Suppressor macrophage treated with lipopolysaccharide for 4 hours (primary cell): ENCODE measurements at places on chromosomes 12 and 14.

GRCh38 chr14:98754343-98755020, 517.5 kb downstream of the BCL11B start:
- DNase-seq = peak; percentile 51

DNA sequence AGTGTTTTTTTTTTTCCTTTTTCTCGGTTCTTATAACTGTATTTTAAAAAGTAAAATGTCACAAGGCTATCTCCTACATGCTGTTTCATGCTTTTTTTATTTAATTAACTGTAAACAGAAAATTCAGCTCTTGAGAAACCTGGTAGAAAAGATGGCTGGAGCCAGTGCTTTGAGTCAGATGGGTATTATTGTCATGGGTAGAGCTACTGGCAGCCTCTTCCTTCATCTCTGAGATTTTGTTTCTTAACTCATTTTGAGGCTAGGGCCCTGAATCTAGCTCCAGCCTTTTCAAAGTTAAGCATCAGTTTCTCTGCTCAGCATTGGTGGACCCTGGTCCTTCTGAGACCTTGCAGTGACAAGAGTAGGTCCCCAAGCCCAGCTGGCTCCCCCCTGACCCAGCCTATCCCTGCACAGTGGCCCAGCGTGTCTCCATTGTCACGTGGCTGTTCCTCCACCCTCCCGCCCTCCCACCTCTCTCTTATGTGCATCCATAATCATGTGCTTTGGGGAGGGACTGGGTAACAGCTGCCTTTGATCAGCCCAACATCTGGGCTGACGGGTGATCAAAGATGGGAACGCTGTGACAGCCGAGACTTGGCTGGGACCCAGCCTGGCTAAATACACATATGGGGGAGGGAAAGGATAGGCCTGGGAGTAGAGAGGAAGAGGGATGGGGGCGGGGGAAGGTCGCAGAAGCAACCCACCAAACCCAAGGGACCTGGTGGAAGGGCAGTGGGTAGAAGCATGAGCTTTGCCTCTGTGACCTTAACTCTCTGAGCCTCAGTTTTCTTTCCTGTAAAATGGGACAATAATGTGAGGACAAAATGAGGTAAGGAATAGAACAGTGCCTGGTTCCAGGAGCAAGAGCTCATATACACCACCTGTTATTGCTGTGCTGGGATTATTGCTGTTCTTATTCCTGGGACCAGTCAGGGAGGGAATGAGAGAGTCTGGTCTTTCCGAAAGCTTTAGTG, 24.4 kb upstream of the RBM19 start:
- DNase-seq = no peak

GRCh38 chr12:47207829-47208248, 128.1 kb upstream of the AMIGO2 start:
- DNase-seq = no peak

GRCh38 chr12:128573907-128574306, 249.9 kb downstream of the SLC15A4 start:
- DNase-seq = no peak

DNA sequence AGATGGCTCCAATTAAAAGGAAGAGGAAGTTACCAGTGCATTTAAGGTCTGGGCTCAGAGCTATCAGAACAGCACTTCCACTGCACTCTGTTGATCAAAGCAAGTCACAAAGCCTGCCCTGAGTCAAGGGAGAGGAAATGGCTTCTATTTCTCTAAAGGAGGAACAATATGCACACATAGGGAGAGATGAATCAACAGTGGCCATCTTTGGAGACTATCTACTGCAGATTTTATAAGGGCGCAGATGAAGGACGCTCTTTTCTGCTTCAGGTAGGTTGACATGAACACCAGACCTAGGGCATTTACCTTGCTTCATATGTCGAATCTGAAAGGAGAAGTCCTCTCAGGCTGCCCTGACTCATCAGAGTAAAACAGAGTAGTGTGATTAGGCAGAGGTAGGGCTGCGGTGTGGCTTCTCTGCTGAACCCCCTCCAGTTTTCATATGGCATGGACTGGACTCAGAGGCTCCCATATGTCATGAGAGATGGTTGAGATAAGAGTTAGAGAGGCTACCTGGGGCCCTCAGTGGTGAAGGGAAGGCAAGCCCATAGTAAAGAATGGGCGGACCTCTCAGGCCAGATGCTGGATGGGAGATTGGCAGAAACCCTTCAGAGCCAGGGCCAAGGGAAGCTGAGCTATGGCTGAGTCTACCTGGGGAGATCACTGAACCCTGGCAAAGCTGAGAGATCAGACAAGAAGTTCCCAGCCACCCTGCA, 84.4 kb downstream of the ARF6 start:
- DNase-seq = peak; percentile 54

DNA sequence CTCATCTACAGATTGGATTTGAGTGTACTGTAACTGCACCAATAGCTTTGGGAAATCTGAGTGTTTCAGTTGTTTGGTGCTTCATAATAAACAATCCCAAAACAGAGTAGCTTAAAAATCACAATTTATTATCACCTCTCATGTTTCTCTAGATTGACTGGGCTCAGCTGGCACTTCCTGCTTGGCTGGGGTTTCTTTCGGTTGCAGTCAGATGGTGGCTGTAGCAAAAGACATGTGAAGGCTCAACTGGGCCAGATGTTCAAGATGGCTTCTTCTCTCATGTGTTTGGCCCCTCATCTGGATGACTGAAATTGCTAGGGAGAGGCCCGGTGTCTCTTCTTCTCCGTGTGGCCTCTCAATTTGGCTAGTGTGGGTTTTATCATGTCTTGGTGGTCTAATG, 12.1 kb upstream of the BMP4 start:
- DNase-seq = no peak

DNA sequence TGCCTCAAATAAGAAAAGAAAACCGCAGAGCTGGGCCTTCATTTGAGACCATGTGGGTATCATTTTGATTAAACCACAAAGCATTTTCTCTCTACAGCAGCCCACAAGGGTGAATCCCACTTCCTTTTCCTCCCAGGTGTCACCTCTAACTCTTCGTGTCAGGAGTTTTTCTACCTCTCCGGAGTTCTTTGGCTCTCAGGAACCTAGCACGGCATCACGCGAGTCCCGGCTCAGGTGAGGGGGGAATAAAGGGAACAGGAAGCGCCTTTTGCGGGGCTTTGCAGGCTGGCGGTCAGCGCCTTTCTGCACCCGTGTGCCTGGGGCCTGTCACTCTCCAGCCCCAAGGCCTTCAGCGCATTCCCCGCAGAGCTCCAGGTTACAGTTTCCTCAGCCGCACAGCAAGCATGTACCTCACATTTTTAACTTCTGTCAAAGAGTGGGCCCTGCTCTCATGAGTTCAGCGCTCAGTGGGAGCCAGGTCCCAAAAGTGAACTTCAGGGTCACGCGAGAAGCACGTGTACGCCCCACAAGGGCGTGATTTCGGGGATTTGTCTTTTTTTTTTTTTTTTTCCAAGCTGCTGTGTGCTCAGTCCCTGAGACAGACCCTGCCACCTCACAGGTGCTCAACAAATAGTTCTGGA, 740 bp upstream of the PRPF40B start:
- DNase-seq = peak; percentile 13

DNA sequence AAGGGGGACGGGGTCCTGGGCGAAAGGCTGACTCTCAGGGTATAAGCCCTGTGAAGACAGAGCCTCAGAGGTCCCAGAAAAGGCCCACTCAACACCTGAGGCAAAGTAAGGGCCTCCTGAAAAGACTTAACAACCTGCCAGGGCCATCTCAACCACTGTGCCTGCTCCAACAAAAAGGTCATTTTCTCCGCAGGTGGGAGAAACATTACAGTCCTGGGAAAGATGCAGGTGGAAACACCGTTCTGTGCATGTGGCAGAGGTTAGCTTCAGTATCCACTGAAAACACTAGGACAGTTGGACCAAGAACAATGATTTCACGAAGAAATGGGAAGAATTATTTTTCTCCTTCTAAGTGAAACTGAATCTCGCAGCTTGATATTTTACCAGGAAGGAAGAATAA, 50.9 kb downstream of the CCDC88C start:
- DNase-seq = no peak

DNA sequence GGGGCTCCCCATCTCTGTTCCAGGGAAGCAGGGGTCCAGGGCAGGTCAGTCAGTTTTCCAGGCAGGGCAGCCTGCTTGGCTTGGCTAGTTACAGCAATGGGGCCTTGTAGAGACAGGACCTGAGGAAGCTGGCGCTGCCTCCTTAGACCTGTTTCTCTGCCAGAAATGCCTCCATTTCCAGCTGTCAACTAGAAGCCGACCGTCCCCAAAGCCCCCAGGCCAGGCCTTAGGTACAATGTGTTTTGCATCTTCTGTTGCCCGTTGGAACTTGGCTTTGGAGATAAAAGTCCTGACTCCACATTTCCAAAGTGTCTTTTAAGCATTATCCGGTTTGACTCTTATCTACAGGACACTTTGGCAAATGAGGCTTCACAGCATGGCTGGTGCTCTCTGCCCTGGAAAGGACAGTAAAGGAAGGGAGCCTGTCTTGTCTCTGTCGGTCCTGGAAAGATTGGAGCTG, 42.6 kb downstream of the KRT80 start:
- no peak for DNase-seq

DNA sequence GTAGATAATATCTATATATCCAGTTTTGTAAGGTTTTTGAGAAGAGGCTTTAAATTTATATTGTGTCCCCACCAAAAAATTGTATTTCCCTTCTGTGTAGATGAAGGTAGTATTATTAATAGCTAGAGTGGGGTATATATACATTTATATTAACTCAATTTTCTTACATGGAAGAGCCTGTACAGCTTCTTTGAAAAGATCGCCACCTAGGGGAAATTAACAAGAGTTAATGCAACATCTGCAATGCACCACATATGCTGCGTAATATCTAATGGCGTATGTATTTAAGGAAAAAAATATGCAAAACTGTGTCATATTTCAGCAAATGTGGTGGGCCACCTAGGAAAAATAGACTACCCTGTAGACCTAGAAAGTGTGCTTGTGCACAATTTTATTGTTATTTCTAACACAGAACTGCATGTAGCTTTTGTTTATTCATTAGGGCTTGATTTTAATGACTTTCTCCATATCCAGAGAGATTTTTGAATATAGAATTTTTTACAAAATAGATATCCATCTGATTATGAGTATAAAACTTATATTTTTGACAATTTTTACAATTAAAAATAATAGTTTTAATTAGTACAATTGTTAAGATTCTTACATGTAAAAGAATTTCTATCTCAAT, 14.0 kb downstream of the CCER1 start:
- DNase-seq = peak; percentile 54

- no peak for DNase-seq
Measured at GRCh38 chr14:36955376-36955775, 217.0 kb downstream of the SLC25A21 start.

GRCh38 chr12:88145567-88146505, 3.7 kb downstream of the TMTC3 start:
- no peak for DNase-seq

- DNase-seq = peak; percentile 73
Measured at GRCh38 chr12:10171973-10172728, at the start of gene OLR1. Gene OLR1 (minus strand): TSS chr12:10172132. CDS start chr12:10172077, 55 bp downstream.

GRCh38 chr14:99004112-99004511, 267.9 kb downstream of the BCL11B start:
- no peak for DNase-seq

DNA sequence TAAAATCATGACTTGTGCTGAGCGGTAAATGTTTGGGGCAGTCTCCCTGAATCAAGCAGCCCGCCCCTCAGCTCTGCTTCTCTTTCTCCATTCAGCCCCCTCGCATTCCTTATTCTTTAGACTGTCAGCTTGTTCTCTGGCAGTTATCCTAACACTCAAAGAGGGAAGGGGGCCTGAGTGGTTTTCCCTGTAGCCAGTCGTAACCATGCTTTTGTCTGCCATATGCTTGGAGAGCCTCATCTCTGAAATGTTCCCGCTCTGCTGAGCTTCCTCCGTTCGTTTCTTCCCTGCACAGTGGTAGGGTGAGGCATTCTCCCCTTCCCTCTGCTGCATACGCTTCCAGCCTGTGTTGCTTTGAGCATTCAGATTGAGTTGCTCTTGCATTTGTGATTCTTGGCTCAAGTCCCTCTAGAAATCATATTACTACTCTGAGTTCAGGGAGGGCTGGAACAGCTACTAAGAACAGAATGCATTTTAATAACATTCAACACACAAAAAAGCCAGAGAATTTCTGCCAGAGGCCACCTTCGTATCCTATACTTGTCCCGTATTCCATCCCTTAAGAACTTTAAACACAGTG, 119.7 kb downstream of the FBXL14 start:
- no peak for DNase-seq

DNA sequence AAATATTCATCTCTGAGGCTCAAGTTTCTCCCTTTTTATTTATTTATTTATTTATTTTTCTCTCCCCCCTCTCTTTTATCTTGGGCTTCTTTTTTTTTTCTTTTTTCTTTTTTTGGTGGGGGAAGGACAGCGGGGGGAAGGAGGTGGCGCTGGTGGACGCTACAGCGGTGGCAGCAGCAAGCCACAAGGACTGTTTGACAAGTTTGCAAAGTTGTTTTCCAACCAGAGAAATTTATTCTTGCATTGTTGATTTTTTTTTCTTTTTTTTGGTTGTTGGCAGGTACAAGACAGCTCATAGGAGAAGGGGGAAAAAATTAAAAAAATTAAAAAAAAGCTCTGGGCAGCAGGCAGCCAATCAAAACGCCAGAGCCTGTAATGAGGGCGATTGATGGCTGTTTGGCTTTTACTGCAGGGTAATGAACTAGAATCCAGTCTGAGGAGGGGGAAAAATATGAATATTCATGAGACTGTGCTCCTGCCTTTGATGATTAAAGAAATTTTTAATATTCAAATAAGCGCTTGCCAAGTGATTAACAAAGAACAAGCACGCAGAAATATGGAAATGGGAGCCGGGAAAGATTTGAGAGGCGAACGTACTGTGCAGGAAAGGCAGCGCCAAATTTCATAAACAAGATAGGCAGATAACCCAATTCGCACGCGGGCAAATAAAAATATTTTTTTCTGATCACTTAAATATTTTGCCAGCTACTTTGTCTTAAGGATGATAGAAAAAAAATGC, 36.2 kb downstream of the BCL11B start:
- no peak for DNase-seq

DNA sequence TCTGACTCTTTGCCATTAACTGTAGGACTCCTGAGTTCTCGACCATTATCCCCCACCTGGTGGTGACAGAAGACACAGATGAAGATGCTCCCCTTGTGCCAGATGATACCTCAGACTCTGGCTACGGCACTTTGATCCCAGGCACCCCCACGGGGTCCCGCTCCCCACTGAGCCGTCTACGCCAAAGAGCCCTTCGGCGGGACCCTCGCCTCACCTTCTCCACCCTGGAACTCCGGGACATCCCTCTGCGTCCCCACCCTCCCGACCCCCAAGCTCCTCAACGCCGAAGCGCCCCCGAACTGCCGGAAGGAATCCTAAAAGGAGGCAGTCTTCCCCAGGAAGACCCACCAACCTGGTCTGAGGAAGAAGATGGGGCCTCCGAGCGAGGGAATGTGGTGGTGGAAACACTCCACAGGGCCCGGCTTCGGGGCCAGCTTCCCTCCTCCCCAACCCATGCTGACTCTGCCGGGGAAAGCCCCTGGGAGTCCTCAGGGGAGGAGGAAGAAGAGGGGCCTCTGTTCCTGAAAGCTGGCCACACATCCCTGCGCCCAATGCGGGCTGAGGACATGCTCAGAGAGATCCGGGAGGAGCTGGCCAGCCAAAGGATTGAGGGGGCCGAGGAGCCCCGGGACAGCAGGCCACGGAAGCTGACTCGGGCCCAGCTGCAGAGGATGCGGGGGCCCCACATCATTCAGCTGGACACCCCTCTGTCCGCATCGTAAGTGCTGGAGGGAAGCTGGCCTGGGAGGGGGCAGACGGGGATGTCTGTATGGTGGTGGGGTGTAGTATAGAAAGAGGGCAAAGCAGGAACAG, 14.4 kb downstream of the TNFRSF1A start:
- no peak for DNase-seq

GRCh38 chr12:48106681-48107613, 1.1 kb upstream of the SENP1 start:
- no peak for DNase-seq

- DNase-seq = no peak
Measured at GRCh38 chr14:22530127-22530526, 58.9 kb downstream of the DAD1 start.

- DNase-seq = no peak
Measured at GRCh38 chr12:59828521-59828920, 232.7 kb downstream of the SLC16A7 start.
